Left renal cortex interstitium (tissue), 4 donors: ENCODE measurements at places on chromosomes 16 and 17. TPM values are rescaled to one million over a fixed set of nuclear protein-coding genes. Genes with fewer than 3 reads are reported as not detected.

SUMO2 gene
- 681 TPM for polyA plus RNA-seq

SYT17 gene
- 10.2 TPM for polyA plus RNA-seq

TOX3 gene
- polyA plus RNA-seq = 33.2 TPM

ZNF750 gene
- 2.1 TPM for polyA plus RNA-seq

PRAC2 gene
- not detected for polyA plus RNA-seq

CBX2 gene
- polyA plus RNA-seq = 33.3 TPM

TMEM235 gene
- polyA plus RNA-seq = not detected

KRTAP4-9 gene
- not detected for polyA plus RNA-seq

SLC52A1 gene
- polyA plus RNA-seq = 0.25 TPM

INPP5K gene
- polyA plus RNA-seq = 21.2 TPM

SLC16A6 gene
- 0.43 TPM for polyA plus RNA-seq

PRR29 gene
- polyA plus RNA-seq = 3.6 TPM

GP1BA gene
- 2.6 TPM for polyA plus RNA-seq

PPM1E gene
- polyA plus RNA-seq = 3.8 TPM

TLCD3B gene
- 1.8 TPM for polyA plus RNA-seq

OR1A1 gene
- 0.05 TPM for polyA plus RNA-seq

RDM1 gene
- 2.2 TPM for polyA plus RNA-seq
